ENCODE measurements at places on chromosomes 1 and 21. TPM values are rescaled to one million over a fixed set of nuclear protein-coding genes. Genes with fewer than 3 reads are reported as not detected.

- no peak for DNase-seq
These were observed 14.8 kb upstream of the OLIG2 start for GRCh38 chr21:33010931-33011330.

The ABCA4 gene
- total RNA-seq = 0.06 TPM

The AMIGO1 gene
- total RNA-seq = 13.6 TPM

GRCh38 chr1:216456682-216457081 is 33.4 kb upstream of the USH2A start:
- no peak for DNase-seq

DNA sequence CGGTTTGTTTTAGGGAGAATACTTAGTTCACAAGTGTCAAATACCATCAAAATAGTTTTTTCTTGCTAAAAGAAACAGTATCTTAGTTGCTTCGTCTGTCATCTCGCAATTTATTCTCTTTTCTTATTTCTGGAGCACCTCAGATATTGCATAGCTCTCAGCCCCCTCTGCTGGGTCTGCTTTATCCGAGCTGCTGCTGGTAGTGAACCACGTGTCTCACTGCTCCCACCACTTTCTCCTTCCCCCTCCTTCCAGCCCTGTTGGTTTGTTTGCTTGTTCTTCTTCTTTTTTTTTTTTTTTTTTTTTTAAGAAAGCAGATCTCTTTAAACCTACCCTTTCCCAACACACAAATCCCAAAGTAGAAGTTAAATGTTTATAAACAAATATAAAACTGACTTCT is 170.8 kb downstream of the EDEM3 start:
- DNase-seq = no peak

DNA sequence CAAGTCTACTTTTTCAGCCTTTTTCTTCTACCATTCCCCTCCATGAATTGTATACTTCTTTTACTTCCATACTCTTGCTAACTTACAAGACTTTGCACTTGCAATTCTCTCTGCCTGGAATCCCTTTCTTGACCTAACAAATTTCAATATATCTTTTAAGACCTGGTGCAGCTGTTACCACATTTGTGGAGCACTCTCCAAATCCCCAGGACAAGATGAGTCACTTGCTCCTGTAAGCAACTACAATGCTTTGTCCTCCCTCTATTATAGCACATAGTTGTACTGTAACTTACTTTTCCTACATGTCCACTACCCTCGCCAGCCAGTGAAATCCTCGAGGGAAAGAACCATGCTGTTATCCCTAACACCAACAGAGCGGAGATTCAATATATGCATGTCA is 43.1 kb downstream of the WARS2 start:
- no peak for DNase-seq

- DNase-seq = no peak
These were observed 9.5 kb upstream of the DUSP10 start for GRCh38 chr1:221751226-221751887.
